Brain (organoid and tissue), 16 donors: ENCODE measurements at places on chromosomes 5 and 9. TPM values are rescaled to one million over a fixed set of nuclear protein-coding genes. Genes with fewer than 3 reads are reported as not detected.

The TRIM7 gene
- 0.22 TPM for polyA plus RNA-seq

The C5orf52 gene
- polyA plus RNA-seq, result not detected

The PLAC8L1 gene
- polyA plus RNA-seq, result not detected

The OTP gene
- polyA plus RNA-seq, result 9.6 TPM

The PCDHB3 gene
- polyA plus RNA-seq, result 1.0 TPM
